AG04449 (cell line): ENCODE measurements at places on chromosomes 7 and 10.

- DNase-seq: no peak
Observed at GRCh38 chr10:128027822-128028507, 98.3 kb downstream of the MKI67 start.

DNA sequence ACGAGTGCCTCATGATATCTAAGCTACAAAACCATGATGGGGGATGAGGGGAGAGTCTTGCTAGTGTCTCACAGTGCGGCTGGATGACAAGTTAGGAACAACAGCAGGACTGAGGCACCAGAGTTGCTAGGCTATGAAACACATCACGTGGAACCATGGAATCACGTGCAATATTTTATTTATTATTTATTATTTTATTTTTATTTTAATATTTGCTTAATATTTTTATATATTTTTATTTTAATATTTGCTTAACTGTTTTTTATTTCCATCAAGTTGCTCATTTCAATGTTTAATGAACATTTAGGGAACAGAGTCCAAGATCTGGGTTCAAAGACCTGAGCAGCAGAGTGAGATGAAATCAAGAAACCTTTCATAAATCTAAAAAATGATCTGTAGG is 614.6 kb downstream of the CNTNAP2 start:
- DNase-seq: no peak

GRCh38 chr10:45575966-45576597 is 96.5 kb downstream of the ZFAND4 start:
- no peak for DNase-seq

GRCh38 chr10:35340975-35341374 is 4.7 kb downstream of the CCNY start:
- no peak for DNase-seq

DNA sequence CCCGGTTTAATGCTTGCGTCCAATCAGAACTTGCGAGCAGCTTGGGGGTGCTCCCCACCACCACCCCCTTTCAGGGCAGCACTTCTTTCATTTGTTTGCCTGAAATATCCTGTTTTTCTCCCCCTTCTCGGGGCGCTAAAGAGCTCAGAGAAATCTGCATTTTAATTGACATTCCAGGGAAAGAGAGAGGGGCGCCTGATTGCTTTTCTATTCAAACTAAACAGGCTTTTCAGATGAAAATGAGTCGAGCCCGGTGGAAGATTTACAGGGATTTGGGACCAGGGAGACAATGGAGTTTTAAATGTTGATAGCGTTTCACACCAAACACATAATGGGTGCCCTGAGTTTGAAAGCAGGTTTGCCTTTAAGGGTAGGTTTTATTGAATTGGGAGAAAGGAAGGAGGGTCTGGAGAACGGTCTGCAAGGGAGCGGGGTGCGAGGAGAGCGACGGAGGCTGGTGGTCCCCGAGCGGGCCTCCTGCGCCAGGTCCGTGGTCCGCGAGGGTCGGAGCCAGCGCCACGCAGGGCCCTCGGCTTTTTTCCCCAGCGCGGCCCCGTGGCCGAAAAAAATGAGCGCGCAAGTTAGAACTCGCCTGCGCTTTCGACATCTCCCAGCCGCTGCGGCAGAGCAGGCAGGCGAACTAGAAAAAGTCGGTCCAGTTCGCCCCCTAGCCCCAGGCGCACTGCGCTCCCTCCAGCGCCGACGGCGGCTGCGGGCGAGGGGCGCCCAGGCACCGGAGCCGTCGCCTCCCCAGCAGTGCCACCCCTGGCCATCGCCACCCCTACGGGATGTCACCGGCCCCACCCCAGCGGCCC is 1.3 kb downstream of the FGFR2 start:
- DNase-seq: no peak
